ENCODE measurements at places on chromosomes 5 and 9.

DNA sequence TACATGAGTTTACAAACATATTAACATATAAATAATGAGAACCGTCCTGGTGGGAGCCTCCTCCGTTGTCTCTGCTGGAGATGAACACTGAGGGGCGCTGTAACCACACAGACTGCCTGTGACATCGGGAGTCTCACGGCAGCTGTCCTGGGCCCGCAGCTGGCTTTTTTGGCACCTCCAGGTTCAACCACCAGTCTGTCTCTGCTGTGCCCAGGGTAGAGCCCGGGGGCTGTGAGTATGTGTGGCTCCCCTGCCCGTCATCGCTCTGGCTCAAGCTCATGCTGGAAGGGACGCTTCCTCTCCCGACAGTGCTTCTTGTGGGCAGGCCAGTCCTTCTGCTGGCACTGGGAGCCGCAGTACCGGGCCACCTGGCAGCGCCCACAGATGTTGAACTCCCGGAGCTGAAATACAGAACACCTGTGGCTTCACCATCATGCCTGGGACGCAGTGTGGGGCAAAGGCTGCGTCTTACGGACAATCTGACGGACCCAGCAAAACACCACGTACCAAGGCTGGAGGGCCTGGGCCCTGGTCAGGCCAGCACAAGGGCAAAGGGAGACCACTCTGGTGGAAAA, 3.6 kb upstream of the DPH7 start:
- DNase-seq: no peak

- no peak for DNase-seq
Measured at GRCh38 chr9:75907329-75907728, 16.9 kb downstream of the PCSK5 start.

- DNase-seq: no peak
Measured at GRCh38 chr5:119243888-119244287, 111.9 kb upstream of the TNFAIP8 start.

GRCh38 chr5:124725040-124725434, 21.4 kb downstream of the ZNF608 start:
- DNase-seq: no peak

GRCh38 chr9:130461218-130461630, 16.5 kb downstream of the ASS1 start:
- DNase-seq: no peak

DNA sequence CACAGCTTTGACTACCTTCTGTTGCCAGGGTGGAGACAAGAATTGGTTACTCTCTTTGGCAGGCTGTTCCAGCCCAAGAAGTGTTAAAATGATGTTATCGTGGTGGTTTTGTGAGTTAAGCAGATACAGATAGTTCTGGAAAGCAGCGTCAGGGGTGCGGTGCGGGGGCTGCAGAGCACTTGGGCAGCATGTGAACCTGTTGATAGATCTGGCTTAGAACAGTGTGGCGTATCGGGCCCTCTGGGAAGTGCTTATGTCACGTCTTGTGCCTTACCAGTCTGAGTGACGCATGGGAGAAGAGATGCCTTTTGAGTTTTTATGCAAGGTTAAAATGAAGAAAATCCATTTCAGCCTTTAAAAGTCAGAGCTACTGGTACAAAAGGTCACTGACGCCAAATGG, 152.5 kb downstream of the PRKACG start:
- no peak for DNase-seq

- DNase-seq: no peak
Measured at GRCh38 chr5:96522635-96523355, 89.7 kb upstream of the PCSK1 start.

GRCh38 chr9:12816656-12817101, 41.9 kb downstream of the LURAP1L start:
- DNase-seq: no peak

DNA sequence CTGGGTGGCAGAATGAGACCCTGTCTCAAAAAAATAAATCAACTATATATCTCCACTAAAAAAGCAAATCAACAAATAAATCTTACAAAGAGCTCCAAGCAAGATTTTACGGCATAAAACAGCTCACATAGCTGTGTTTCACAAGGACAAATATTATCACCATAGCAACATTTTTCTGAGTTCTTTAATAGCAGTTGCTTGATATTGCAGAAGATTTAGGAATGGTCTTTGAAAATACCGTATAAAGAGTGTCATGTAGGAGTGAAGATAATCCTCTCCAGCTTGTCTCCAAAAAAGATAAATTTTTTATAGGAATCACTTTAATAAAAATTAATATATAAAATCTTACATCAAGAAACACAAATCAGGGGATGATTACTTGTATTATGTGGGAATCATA, 36.6 kb upstream of the MYOT start:
- no peak for DNase-seq

GRCh38 chr5:173514661-173515060, 101.8 kb downstream of the BOD1 start:
- no peak for DNase-seq

Measured in AG04449 (cell line).